ENCODE measurements at places on chromosomes 2 and 18.

- DNase-seq: peak; percentile 30
Measured at GRCh38 chr2:36367895-36368353, 12.3 kb downstream of the CRIM1 start.

- no peak for DNase-seq
Measured at GRCh38 chr2:177064422-177064821, 148.2 kb upstream of the HNRNPA3 start.

DNA sequence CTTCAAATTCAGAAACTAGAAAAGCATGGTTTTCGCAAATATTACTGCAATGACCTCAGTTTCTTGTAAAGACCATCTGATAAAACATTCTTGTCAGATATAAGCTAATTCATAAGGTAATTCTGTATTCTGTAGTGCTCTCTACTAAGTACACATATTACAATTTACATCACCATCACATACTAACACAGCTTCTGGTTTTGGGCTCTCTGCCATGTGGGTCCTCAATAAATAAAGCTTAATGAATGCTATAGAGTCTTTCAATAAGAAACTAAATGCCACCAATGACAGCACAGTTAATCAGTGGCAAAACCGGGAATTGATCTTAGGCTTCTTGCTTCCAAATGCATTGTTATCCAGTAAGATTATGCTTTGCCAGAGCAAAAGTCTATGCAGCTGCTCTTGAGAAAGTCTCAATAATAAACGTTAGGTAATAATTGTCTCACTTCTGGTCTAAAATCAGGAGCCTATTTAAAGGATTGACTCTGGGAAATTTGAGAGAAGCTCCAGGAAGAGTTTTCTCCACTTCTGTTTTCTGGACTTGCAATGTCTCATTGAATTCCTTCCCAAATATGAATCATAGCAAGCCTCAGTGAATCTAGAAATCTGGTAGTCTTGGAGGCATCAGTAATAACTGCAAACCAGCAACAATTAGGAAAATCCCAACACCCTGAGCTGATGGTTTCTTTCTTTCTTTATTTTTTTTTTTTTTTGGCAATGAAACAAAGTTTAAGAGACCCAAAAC lies 67.9 kb upstream of the RAPGEF4 start:
- peak; percentile 74 for DNase-seq

DNA sequence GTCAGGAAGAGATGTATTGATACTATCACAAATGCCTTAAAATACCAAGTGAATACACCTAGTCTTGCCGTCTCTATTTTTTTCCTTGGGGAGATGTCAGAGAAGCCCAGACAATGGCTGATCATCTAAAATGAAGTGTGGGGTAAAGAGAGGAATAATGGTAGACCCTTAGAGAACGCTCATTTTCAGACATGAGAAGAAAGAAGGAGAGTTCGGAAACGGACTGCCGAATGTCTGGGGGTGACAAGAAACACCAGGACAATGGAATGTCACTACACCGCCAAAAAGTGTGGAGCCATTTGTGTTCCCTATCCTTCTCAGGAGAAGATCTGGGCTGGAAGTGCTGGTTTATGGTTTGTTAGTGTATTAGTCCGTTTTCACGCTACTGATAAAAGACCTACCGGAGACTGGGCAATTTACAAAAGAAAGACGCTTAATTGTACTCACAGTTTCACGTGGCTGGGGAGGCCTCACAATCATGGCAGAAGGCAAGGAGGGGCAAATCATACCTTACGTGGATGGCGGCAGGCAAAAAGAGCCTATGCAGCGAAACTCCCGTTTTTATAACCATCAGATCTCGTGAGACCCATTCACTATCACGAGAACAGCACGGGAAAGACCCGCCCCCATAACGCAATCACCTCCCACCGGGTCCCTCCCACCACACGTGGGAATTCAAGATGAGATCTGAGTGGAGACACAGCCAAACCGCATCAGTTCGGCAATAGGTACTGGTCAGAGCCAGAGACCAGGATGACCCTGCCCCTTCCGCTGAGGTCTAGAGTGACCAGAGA lies 743.7 kb downstream of the GALR1 start:
- no peak for DNase-seq

DNA sequence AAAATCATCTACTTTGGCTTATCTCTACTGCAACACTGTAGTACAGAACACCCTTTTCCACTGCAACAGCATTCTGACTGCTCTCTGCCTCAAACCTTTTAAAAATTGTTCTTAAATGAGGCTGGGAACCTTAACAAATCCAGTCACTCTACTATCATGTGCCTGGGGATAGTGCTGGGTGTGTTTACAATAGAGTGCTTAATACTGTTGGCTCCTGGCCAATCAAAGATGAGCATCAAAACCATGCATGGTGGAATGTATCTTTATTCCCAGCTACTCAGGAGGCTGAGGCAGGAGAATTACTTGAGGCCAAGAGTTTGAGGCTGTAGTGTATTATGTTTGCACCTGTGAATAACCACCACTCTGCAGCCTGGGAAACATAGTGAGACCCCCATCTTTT lies 7.4 kb downstream of the ANKAR start:
- no peak for DNase-seq

GRCh38 chr2:9252002-9252357 lies 45.4 kb downstream of the ASAP2 start:
- DNase-seq: no peak

DNA sequence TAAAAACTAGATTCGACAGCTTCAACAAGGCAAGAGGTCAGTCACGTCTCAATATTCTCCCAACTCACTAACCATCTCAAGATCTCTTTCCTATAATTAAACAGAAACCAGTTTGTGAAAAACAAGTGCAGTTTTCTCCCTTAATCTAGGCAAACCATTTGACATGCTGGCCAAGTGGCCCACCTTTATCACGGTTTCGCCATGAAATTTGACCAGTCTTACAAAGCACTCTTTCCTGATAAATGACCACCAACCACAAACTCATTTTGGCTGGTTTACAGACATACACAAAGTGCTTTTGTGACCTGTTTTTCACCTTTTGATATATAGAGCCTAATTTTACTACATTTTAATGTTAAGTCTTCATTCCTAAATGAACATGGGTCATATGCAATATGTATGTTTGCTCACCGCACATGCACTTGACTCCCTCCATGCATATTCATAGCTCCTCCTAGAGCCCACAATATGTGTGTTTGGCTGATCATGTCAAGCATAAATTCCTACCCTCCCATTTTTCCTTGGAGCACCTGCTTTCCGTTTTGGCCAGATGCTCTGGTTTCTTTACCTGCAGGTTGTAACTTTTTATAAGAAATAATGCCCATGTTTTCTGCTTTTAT lies 385.1 kb downstream of the RAD51AP2 start:
- no peak for DNase-seq

GRCh38 chr2:55519938-55520885 lies 694 bp downstream of the CFAP36 start:
- DNase-seq: peak; percentile 69

DNA sequence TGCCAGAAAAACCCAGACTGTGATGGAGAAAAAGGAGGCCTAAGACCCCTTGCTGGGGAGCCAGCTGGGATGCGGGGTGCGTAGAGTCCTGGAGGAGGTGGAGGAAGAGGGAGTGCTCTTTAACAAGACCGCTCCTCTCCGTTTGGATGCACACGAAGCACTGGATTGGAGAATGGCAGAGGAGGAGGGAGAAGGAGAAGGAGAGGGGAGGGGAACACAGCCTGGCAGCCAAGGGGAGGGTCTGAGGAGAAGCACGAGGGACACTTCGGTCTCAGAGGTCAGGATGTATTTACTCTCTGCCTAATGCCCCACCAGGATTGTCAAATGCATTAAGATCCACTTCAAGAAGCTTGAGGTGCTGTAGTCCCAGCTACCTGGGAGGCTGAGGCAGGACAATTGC lies 42.0 kb upstream of the SLC35G4 start:
- no peak for DNase-seq

DNA sequence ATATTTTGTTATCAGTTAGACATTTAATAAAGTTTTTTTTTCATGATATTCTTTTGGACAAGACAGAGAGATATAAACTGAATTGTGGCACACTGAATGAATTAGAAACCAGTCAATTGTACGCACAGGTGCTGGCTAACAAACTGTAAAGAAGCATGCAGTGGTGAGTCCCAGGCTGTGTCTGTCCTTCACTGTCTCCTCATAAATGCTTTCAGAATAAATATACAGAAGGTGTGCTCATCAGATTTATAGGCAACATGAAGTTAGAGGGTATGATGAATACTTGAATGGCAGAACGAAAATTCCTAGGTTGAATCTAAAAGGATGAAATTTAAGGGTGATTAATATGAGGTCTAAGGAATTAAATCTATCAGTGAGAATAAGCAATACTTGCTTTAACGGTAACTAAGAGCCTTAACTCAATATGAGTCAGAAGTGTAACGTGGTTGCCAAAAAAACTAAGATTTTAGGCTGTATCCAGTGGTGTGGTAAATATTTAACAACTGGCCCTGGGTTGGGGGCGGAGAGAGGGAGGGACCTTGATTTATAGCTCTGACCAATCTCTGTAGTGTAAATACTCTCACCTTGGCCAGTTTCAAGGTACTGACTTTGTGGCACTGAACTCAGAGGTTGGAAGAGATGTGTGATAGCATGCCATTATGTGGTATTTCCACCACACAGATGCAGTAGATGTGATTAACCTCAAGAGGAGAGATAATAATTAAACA lies 41.9 kb upstream of the AAK1 start:
- DNase-seq: peak; percentile 60

- DNase-seq: no peak
Measured at GRCh38 chr2:54866868-54867267, 143.4 kb downstream of the EML6 start.

- peak; percentile 86 for DNase-seq
Measured at GRCh38 chr2:58484221-58484620, 243.1 kb upstream of the FANCL start.

DNA sequence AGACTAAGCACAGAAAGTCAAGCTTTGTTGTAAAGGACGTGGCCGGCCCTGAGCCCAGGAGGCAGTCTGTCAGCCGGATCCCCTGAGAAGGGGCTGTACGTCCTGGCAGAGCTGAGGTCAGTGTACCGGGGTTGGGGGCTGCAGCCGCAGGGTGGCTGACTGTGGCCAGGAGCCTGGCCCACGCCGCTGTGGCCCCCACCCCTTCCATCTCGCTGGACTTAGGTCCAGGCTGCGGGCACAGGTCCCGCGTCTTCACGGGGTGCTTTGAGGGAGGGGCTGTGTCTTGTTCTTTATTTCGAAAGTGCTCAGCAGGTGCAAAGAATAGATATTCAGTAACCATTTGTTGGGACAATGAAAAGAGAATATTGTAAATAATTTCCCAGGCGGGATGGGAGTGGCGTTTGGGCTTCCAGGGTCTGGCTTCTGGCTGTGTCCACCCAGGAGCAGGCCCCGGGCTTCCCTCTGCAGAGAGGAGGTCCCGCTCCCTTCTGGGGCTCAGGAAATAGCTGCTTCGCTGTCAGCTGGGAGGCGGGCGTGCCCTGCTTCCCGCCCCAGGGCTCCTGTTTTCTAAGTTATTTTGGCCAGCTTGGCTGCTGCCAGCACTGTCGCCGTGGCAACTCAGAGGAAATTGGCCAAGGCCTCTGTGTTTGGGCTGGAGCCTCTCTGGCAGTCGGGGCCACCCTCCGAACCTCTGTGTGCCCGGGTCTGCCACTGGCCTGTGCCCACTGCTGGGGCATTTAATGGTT lies 7.4 kb downstream of the NFATC1 start:
- peak; percentile 86 for DNase-seq

GRCh38 chr2:197920088-197920487 lies 115.7 kb downstream of the PLCL1 start:
- no peak for DNase-seq

DNA sequence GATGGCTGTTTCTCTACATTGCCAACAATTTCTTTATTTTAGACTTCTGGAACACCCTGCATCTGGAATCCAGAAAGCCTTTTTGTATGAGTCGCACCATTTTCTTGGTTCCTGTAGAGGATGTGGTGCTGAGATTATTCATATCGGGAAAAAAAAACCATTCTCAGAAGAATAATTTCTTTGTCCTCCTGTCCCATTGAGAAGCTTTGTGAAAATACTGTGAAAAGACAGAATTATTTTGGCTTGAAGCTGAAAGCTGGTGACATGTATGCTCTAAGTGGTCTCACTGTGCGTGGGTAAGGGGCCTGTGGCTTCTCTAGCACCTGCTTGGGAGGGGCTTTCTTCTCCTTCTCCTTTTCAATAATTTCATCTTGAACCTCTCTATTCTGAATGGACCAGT lies 138.4 kb downstream of the FAM210A start:
- DNase-seq: no peak

- DNase-seq: peak; percentile 27
Measured at GRCh38 chr2:98569197-98569793, 39.0 kb downstream of the COA5 start.

DNA sequence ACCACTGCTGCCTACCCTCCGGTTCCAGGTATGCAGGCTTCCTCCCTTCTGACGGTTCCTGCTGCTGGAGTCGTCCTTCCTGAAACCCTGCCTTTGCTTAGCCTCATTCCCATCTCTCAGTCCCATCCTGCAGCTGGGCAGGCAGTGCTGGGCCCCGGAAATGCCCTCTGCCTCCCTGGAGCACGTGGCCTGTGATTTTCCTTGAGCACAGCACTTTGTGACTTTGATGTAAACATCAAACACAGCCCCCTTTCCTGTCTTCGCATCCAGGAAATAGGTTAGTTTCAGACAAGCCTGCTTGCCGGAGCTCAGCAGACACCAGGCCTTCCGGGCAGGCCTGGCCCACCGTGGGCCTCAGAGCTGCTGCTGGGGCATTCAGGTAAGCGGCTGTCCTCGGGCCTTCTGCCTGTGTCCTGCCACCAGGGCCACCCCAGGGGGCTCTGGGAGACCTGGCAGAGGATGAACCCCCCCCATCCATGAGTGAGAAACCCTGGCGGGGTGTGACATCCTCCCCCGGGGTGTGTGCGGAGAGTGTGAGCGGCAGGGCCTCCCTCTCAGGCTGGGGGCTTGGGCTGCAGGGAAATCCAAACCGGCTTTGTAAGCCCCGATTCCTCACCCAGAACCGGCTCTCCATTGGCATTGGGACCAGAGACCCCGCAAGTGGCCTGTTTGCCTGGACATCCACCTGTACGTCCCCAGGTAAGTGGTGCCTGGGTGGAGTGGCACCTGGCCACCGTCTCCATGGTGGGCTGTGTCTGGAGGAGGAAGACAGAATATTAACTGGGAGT lies at the start of gene ZAP70:
Gene ZAP70 (plus strand): TSS at position 281 of the 788 bp plus-strand sequence. CDS start 10,461 bp downstream, outside the sequence.
- DNase-seq: no peak

All from GM23248 (cell line).